IMR-90 (cell line): ENCODE measurements at places on chromosomes 12 and 14.
A peak's percentile ranks its signal among the peaks of the same experiment; 100 is the strongest.

- peak; percentile 50 for DNase-seq
Observed at GRCh38 chr12:5003025-5003666, 40.5 kb upstream of the KCNA5 start.

DNA sequence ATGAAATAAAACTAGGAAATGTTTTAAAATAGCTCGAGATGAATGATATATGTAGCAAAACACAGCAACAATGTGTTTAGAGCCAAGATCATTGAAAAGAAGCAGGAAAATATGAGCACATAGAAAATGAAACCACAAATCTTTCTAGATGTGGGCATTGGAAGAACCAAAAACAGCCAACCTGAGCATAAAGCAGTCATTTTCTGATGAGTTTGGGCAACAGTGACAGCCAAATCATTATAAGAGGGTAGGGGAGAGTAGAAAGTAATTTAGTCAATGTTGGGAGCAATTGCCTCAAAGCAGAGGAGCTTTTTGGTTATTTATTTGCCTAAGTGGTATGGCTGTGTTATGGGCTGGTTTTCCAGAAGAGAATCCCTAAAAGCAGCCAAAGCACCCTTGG is 8.8 kb upstream of the BICDL1 start:
- no peak for DNase-seq

DNA sequence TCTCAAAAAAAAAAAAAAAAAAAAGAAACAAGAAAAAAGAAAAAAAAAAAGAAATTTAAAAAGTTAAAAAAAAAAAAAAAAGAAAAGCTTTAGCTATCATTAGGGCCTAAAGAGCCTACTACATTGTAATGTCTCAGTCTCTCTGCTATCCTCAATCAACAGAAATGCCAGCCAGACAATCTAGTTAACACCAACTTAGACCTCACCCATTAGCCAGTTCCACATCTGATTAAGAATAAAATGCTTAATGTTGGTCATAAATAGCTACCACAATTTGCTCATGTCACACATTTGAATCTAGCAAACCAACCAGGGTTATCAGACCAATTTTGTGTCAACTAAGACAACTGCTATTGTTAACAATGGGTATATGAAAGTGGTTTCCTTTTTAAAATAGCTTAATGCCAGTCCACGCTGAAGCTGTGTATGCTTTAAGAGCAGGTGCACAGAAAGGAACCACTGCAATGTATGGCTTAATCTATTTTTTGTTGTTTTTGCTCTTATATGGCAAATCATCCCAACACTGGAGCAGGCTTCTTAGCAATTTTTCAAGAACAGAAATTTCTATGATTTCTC is 45.5 kb upstream of the SELPLG start:
- no peak for DNase-seq

DNA sequence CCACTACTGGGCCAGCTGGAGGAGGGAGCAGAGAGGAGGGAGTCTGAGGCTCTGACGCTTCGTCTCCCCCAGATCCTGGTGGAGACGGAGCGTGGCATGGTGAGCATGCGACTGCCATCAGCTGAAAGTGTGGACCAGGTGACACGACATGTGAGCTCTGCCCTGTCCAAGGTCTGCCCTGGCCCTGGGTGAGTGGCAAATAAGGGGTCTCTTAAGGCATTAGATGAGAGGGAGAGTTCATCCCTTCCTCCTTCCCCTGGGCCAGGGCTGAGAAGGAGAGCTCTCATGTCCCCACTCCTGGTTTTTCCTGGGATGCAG is 2.5 kb downstream of the CARMIL3 start:
- DNase-seq: no peak

- DNase-seq: peak; percentile 98
Observed at GRCh38 chr14:100476012-100476822, 111.0 kb downstream of the BEGAIN start.

GRCh38 chr12:4082809-4083403 is 190.7 kb upstream of the CCND2 start:
- DNase-seq: no peak

- peak; percentile 99 for DNase-seq
Observed at GRCh38 chr12:65891987-65892481, 67.8 kb downstream of the HMGA2 start.

DNA sequence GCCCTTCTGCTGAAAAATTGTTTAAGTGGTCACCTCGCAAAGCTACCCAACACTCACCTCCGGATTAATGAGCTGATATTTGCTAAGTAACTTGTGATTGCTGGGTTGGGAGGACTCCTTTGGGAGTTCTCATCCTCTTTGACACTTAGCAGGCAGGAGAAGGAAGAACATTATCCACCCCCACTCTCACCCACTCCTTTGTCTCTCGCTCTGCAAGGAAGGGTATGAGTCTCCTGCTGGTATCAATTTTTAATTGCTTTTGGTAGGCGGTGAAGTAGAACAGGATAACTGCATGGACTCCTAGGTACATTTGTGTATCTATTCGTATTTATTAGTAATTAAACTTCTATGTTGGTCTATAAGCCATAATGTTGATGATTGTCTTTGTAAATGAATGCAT is 6.9 kb upstream of the ABHD12B start:
- no peak for DNase-seq

- no peak for DNase-seq
Observed at GRCh38 chr12:14240873-14241220, 124.6 kb upstream of the ATF7IP start.

GRCh38 chr14:103758059-103758776 is 42.6 kb downstream of the ZFYVE21 start:
- DNase-seq: no peak

DNA sequence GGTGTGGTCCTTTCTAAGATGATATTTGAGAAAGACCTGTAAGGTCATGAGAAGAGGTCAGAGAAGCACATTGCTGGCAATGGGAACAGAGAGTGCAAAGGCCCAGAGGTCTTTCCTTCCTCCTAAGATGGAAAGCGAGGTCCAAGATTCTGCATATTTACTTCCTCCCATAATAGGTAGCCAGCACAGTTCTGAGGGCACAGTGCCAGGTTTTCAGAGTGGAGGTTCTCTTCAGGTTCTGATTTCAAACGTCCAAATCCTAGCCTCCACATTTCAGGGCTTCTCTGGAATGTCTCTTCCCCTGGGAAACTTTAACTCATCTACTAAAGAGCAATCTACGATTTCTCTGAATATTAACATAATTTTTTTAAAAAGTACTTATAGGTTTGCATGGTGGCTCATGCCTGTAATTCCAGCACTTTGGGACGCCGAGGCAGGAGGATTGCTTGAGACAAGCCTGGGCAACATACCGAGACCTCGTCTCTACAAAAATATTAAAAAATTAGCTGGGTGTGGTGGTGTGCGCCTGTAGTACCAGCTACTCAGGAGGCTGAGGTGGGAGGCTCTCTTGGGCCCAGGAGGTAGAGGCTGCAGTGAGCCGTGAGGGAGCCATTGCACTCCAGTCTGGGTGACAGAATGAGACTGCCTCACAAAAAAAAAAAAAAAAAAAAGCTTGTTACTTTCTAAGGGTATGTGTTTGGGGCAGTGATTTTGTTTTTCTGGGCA is 526 bp upstream of the MRPL42 start:
- DNase-seq: no peak

DNA sequence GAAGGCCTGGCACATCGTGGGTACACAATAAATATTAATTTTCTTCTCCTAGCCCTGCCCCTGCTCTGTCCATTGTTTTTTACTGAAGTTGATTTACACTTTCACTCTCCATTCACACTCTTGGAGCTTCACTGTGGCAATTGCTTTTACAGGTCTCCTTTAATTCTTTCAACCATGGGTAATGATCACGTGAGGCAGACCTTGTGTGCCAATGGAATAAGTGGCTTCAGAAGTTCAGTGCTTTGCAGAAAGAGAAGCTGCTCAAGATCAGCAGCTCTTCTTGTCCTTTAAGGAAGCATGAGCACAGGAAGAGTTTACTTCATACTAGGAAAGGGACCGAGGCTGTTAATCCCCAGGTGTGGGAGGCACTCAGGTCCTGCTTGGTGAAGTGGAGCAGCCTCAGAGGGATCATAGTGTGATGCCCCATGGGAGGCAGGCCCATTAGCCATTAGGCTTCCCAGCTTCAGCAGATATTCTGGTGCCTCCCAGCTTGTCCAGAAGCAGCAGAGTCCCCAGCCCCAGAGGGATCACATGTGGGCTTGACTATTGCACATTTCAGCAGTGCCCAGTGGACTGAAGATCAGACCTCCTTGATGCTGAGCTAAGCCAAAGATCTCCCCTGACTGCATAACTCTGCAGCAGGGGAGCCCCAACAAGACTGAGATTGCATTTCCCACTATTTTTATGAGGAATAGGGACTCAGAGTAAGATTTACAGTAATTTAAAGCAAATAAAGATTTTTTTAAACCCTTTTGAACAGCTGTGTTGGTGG is 5.0 kb upstream of the SLC35F4 start:
- DNase-seq: no peak

- DNase-seq: peak; percentile 93
Observed at GRCh38 chr14:67738740-67739504, 37.2 kb downstream of the RDH12 start.

DNA sequence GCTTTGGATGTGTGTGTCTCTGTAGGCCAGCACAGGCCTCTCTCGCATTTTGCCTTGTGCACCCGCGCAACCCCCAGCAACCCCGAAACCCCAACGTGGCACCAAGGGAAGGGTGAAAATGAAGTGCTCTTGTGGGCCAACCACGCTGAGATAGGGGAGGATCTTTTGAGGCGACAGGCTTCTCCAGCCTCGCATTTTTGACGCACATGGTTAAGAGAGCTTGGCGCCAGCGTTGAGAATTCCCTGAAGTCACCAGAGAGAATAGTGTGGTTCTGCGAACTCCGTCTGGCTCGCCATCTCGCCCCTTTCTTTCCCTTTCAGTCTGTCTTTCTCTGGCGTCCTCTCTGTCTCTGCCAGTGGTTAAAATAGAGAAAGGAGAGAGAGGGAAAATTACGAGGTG is 1.9 kb upstream of the TBX3 start:
- DNase-seq: peak; percentile 71

- no peak for DNase-seq
Observed at GRCh38 chr14:37198273-37198598, 499 bp downstream of the MIPOL1 start.

DNA sequence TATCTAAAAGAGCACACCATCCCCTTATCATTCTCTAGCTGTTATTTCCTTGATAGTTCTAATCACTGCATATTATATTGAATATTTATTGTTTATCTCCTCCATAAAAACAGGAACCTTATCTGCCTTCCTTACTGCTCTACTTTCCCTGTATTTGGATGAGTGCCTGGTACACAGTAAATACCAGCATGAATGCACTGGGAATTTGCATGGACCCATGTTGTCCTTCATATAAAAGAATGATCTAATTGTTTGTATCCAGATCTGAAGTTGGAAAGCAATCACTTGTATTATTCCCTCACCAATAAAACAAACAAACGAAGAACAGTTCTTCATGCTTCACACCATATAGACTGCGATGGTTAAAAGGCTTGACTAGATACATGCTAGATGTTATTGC is 15.3 kb upstream of the CNOT2 start:
- no peak for DNase-seq

GRCh38 chr12:26492406-26492805 is 297.0 kb downstream of the SSPN start:
- DNase-seq: no peak

DNA sequence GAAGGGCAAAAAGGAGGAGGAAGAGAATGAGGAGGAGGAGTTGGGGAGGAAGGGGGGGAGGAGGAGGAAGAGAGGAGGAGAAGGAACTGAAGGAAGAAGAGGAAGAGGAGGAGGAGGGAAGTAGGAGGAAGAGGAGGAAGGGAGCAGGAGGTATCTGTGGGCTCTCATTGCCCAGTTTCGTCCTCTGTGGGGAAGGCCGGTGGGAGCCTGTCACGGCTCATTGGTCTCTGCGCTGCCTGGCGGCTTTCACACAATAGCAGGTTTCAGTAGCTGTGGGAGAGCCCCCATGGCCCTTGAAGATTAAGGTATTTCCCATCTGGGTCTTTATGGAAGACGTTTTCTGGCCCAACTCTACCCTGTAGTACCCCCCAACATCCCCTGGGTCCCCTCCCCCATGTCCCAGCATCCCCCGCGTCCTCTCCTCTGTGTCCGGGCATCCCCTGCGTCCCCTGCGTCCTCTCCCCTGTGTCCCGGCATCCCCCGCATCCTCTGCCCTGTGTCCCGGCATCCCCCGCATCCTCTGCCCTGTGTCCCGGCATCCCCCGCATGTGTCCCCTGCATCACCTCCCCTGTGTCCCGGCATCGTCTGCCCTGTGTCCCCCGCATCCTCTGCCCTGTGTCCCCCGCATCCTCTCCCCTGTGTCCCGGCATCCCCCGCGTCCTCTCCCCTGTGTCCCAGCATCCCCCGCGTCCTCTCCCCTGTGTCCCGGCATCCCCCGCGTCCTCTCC is 278.2 kb upstream of the SFSWAP start:
- no peak for DNase-seq

DNA sequence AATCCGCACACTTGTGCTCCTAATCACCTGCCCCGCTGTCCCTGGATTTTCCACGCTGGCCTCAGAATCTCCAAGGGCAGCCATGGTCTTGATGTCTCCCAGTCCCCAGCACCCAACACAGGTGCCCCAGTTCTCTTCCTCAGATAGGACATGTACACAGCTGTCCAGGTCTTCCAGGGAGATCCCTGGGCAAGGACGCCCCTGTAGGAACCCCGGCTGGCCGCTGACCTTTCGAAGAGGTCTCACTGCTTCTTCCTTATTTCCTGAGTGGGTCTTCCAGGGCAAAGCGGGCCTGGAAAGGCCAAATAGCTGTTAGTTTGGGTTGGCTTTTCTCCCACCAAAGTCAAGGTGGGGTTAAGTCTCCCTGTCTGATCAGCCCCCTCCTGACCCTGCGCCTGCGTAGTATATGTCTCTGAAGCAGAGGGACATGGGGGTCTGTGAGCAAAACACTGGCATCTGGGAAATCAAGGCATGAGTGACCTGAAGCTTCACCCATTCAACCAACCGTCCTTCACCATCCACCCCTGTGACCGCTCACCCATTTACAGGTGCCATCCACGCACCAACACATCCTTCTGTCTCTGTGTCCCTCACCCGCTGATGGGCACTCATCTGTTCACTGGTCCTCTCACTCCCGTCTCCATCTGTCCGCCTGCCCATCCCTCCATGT is 4.6 kb downstream of the BEGAIN start:
- no peak for DNase-seq

- DNase-seq: peak; percentile 89
Observed at GRCh38 chr14:86777963-86778602, 1214.9 kb downstream of the GALC start.

- peak; percentile 82 for DNase-seq
Observed at GRCh38 chr12:14403711-14404196, 38.3 kb downstream of the ATF7IP start.

GRCh38 chr14:69079747-69080146 is 73.2 kb downstream of the DCAF5 start:
- no peak for DNase-seq

DNA sequence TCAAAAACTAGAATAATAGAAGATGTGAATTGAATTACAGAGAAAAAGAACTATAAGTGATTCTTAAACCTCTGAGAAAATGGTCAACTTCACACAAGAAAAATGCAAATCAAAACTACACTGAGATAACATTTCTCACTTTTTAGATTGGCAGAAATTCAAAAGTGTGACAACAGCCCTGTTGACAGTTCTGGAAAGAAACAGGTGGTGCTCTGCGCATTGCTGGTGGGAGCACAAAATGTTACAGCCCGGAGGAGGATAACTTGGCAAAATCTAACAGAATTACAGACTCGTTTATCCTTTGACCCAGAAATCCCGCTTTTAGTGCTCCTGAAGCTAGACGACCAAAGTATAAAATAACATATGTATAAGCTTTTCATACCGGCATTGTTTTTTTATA is 222.5 kb upstream of the CNTN1 start:
- DNase-seq: no peak
